ENCODE measurements at places on chromosomes 12 and 14.

DNA sequence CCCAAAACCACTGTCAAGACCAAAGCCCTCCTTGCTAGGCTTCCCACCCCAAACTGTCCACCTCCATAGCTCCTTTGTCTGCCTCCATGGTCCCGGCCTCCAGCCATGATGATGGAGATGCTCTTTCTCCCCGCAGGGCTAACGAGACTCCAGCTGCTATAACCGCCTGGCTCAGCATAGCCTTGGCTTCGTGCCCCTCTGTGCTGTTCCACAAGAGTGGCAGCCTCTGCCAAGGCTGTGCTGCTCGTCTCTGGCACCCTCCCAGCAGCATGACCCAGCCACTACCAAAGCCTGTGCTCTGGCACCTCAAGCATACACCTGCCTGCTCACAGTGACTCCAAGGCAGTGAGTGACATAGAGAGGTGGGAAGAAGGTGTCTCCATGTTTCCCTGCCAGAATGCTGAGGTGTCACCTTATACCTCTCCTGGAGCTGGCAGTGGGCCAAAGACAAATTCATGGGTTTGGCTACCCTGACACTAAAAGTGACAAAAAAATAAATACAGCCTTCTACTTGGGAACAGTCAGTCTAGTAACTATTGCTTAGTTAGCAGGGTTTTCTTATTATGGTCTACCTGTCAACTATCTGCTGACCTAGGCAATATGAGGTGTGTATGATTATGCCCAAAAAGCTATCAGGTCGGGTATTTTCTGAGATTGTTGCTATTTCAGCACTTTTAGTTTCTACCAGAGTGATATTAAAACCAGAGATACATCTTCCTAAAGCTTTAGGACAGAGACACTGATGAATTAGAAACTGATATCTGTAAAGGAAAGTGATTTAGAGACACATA, 16.1 kb upstream of the KRT73 start:
- DNase-seq = no peak

DNA sequence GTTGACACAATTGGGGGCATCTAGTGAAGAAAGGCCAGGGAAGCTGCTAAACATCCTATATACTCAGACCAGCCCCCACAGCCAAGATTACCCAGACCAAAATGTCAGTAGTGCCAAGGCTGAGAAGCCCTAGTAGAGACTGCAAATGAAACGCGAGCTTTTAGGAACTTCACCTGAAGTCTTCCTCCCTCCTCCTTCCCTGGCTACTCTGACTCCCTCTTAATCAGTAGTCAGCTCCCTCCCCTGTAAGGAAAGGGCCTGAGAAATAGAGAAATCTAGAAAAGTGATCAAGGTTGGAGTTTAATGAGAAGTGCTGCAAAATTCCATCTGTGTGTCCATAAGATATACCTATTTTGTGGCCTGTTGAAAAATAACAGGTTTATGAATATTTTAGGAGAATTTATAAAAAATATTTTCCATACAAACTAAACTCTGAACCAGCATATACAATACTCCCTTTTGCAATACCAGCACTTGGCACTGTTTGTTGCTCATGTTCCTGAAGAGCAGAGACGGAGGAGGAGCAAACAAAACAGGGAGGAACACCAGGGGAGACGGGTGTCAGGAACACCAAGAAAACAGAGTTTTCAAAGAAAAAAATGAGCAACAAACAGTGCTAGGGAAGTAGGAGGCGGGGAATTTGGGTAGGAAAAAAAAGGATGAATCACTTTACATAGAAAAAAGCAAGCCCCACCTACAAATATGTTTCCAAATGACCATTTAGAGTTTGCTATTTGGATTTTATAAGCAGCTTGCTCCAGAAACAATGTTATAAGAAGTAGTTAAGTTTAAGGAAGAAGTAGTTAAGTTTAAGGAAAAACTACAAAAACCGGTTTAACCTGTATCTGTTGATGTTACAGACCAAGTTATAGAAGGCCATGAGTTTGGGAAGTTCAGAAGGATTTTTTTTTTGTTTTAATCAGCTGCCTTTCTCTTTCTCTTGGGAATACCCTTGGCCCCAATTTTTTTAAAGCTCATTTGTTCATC, 282.1 kb upstream of the GRIP1 start:
- no peak for DNase-seq

GRCh38 chr12:56723889-56724700, 1.0 kb downstream of the NACA start:
- no peak for DNase-seq

DNA sequence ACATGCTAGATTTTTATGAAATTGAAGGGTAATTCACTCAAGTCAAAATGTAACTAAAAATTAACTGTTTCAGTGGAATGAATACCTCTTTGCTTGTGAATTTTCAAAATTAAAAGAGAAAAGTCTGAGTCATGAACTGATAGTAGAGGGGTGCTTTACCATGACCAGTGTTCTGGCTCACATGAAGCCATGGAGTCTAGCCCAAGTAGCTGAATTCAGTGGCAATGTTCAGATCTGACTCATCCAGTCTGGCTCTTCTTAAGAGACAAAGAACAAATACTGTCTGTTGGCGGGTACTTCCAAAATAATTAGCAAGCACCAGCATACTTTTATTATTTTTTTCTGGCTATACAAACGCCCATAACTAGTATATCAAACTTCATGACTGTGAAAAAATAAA, 366.3 kb upstream of the GARIN6 start:
- no peak for DNase-seq

DNA sequence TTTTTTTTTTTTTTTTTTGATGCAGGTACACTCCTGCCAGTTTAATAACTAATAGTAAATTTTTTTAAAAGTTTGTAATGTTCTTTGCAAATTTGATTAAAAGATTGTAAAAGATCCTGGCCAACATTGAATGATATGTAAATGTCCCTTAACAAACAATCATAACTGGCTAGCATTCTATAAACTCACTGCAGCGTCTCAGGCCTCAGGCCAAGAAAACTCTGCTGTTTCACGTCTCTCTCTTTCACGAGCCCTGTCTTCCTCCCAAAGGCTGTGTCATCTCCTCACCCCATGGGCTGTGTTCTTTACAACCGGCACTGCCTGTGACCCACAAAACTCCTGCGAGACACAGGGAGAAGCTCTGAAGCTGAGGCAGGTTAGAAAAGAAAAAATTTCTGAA, 103.3 kb downstream of the NUAK1 start:
- no peak for DNase-seq

- no peak for DNase-seq
These were observed 49.8 kb downstream of the NTS start for GRCh38 chr12:85923767-85924331.
